ENCODE measurements at places on chromosomes 13 and 19. TPM values are rescaled to one million over a fixed set of nuclear protein-coding genes. Genes with fewer than 3 reads are reported as not detected.
A peak's percentile ranks its signal among the peaks of the same experiment; 100 is the strongest.

The TMEM255B gene
- total RNA-seq, result 35.5 TPM

The CASP14 gene
- 8.9 TPM for total RNA-seq

The IGSF23 gene
- total RNA-seq, result not detected

The C13orf42 gene
- not detected for total RNA-seq

The CABP5 gene
- total RNA-seq, result not detected

GRCh38 chr19:3198901-3199700 lies 13.4 kb downstream of the NCLN start:
- no peak overlapping the region for H3K27ac ChIP-seq
- H3K4me3 ChIP-seq, result no peak overlapping the region
- H3K4me1 ChIP-seq, result no peaks in the 10 kb centered on the region
- no peaks in the 10 kb centered on the region for H3K27me3 ChIP-seq
- peaks cover 2% of the 10 kb centered on the region for H3K36me3 ChIP-seq
- DNase-seq, result no peak

DNA sequence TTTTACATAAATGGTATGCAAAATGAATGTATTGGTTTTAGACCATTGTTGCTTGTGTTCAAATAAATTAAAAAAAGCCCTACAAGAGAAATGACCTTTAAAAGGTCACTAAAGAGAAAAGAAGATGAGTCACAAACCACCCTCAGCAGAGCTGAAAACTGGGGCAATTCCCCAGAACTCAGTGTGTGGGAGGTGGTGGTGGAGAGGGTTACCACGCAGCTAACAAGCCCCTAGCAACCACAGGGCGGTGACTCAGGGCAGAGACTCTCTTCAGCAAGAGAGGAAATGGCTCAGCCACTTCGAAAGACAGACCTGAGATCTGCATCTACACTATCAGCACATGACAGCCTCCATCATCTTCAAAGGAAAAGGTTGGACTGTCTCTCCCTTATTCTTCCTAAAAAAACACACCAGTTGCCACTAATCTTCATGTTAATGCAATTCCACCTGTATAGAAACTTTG lies 29.4 kb upstream of the NDFIP2 start:
- H3K4me3 ChIP-seq, result no peak overlapping the region
- peak; percentile 62 for DNase-seq
- H3K4me1 ChIP-seq, result peaks cover 9% of the 10 kb centered on the region
- H3K27me3 ChIP-seq, result no peaks in the 10 kb centered on the region
- H3K27ac ChIP-seq, result no peak overlapping the region

DNA sequence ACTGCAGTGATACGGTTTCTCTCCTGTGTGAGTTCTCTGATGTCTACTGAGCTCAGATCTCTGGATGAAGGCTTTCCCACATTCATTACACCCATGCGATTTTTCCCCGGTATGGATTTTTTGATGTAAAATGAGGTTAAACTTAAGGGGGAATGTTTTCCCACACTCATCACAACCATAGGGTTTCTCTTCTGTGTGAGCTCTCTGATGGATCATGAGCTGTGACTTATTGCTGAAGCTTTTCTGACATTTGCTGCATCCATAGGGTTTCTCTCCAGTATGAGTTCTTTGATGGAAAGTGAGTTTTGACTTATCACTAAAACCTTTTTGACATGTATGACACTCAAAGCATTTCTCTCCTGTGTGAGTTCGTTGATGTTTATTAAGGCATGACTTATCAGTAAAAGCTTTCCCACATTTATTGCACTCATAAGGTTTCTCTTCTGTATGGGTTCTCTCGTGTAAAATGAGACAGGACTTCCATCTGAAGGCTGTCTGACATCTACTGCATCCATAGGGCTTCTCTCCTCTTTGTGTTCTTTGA lies 10.6 kb upstream of the ZNF649 start:
- 0 out of 2 replicates have a peak, but pooled peaks cover 4% of the 10 kb centered on the region for H3K36me3 ChIP-seq
- H3K27ac ChIP-seq, result no peak overlapping the region
- no peaks in the 10 kb centered on the region for H3K27me3 ChIP-seq
- no peaks in the 10 kb centered on the region for H3K4me1 ChIP-seq
- DNase-seq, result no peak
- H3K4me3 ChIP-seq, result no peak overlapping the region

GRCh38 chr13:107968470-107968869 lies 246.9 kb downstream of the LIG4 start:
- H3K27me3 ChIP-seq, result no peaks in the 10 kb centered on the region
- H3K27ac ChIP-seq, result no peak overlapping the region
- no peak overlapping the region for H3K4me3 ChIP-seq
- H3K36me3 ChIP-seq, result no peaks in the 10 kb centered on the region
- DNase-seq, result no peak
- no peaks in the 10 kb centered on the region for H3K4me1 ChIP-seq

- H3K4me3 ChIP-seq, result no peak overlapping the region
- no peaks in the 10 kb centered on the region for H3K4me1 ChIP-seq
- H3K36me3 ChIP-seq, result no peaks in the 10 kb centered on the region
- H3K27me3 ChIP-seq, result peaks cover 69% of the 10 kb centered on the region
- no peak overlapping the region for H3K27ac ChIP-seq
These were observed 4.7 kb upstream of the SIGLEC14 start for GRCh38 chr19:51651216-51651846.

GRCh38 chr19:51107406-51108065 lies 673 bp downstream of the CTU1 start:
- H3K4me1 ChIP-seq, result peaks cover 17% of the 10 kb centered on the region
- H3K27me3 ChIP-seq, result no peaks in the 10 kb centered on the region
- DNase-seq, result peak; percentile 40
- H3K36me3 ChIP-seq, result peaks cover 12% of the 10 kb centered on the region
- H3K27ac ChIP-seq, result peak overlapping the region; percentile 39

DNA sequence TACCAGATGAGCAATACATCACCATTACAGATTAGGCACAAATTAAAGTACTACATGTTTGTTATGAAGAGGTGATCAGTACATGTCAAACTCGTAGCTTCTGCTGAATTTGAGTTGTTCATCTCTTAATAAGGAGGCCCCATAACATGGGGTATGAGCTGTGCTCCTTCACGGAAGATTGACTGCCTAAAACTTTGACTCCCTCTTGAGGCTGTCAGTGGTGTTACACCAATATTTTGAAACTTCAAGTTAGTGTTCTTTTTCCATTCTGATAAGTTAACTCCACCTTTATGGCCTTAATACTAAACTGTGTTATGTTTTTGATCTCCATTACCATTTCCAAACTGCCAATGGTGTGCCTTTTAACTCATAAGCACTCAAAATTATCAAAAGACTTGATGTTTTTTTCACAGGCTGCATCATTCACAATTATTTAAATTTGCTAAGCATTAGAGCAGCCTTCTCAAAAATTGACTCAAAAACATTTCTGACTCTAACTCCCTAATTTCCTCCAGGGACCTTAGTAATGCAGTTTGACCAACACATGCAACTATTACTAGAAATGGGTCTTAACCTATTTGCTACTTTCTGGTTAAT lies 1591.5 kb downstream of the PCDH9 start:
- no peak overlapping the region for H3K27ac ChIP-seq
- peak; percentile 56 for DNase-seq
- H3K36me3 ChIP-seq, result no peaks in the 10 kb centered on the region
- H3K27me3 ChIP-seq, result no peaks in the 10 kb centered on the region
- H3K4me1 ChIP-seq, result no peaks in the 10 kb centered on the region

- H3K36me3 ChIP-seq, result no peaks in the 10 kb centered on the region
- H3K27ac ChIP-seq, result no peak overlapping the region
- H3K4me3 ChIP-seq, result no peak overlapping the region
These were observed 2.6 kb downstream of the SPRYD7 start for GRCh38 chr13:49933511-49933910.

GRCh38 chr13:46720189-46720588 lies 76.8 kb downstream of the ESD start:
- H3K4me1 ChIP-seq, result no peaks in the 10 kb centered on the region
- no peak for DNase-seq
- H3K4me3 ChIP-seq, result no peak overlapping the region
- H3K27ac ChIP-seq, result no peak overlapping the region
- peaks cover 5% of the 10 kb centered on the region for H3K36me3 ChIP-seq
- H3K27me3 ChIP-seq, result no peaks in the 10 kb centered on the region

- H3K4me1 ChIP-seq, result peaks cover 13% of the 10 kb centered on the region
- H3K4me3 ChIP-seq, result no peak overlapping the region
- H3K27me3 ChIP-seq, result no peaks in the 10 kb centered on the region
These were observed 3.5 kb downstream of the KLF2 start for GRCh38 chr19:16327911-16328823.

DNA sequence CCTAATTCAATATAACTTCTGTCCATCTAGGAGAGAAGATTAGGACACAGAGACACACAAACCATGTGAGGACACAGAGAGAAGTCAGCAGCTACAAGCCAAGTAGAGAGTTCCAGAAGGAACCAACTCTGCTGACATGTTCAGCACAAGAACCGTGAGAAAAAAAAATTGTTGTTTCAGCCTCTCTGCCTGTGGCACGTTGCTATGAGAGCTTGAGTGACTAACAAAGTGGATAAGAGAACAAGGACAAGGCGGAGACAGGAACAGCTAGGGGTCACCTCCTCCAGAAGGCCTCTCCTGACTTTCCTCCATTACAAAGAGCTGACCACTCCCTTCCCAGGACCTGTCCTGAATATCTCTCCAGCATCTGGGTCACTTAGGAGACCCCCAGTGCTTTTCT lies 5.6 kb upstream of the SIGLEC12 start:
- DNase-seq, result no peak
- H3K4me3 ChIP-seq, result no peak overlapping the region
- no peaks in the 10 kb centered on the region for H3K36me3 ChIP-seq
- H3K4me1 ChIP-seq, result no peaks in the 10 kb centered on the region
- H3K27me3 ChIP-seq, result peaks cover 43% of the 10 kb centered on the region

DNA sequence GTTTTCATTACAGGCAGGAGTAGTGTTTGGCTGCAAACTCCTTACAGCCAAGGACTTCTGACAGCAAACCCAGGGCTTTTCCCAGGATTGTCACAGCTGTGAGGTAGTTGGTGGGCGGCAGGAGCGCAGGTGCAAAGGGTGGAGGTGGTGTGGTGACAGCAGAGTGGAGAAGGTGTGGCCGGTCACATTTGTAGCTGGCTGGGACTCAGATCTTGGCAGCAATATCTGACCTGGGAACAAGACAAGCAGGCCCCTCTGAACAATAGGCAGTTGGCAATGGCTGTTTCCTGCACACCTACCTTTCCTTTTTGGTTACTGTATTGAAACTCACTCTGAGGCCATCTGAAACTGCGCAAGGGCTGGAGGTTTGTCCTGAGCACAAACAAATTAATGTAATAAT lies 327.3 kb downstream of the COG6 start:
- H3K4me3 ChIP-seq, result no peak overlapping the region
- H3K4me1 ChIP-seq, result no peaks in the 10 kb centered on the region
- DNase-seq, result no peak

GRCh38 chr13:101706651-101707050 lies 254.2 kb downstream of the ITGBL1 start:
- H3K27ac ChIP-seq, result peak overlapping the region; percentile 34
- no peaks in the 10 kb centered on the region for H3K36me3 ChIP-seq
- H3K27me3 ChIP-seq, result no peaks in the 10 kb centered on the region
- peaks cover 11% of the 10 kb centered on the region for H3K4me1 ChIP-seq
- peak; percentile 71 for DNase-seq

DNA sequence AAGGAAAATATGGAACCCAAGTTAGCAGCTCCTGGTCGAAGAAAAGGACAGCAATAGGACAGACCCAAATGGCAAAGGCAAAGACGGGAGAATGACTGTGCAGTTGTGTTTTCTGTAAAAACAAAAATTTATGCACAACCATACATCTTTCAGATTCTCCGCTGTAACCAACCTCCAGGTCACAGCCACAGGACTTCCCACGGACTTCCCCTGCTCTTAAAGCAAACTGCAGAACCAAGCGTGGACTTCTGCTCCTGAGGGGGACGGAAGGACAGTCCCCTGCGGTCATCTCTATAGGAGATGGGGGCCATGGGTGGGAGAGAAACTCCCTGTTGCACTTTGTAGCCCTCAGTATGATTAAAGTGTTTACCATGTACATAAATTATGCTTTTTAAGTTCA lies 2.5 kb downstream of the GRTP1 start:
- no peak for DNase-seq
- no peak overlapping the region for H3K4me3 ChIP-seq
- no peaks in the 10 kb centered on the region for H3K36me3 ChIP-seq

- no peak overlapping the region for H3K4me3 ChIP-seq
- no peaks in the 10 kb centered on the region for H3K4me1 ChIP-seq
- H3K27ac ChIP-seq, result no peak overlapping the region
- H3K36me3 ChIP-seq, result no peaks in the 10 kb centered on the region
- H3K27me3 ChIP-seq, result no peaks in the 10 kb centered on the region
These were observed 321.2 kb upstream of the NBEA start for GRCh38 chr13:34620862-34621261.

DNA sequence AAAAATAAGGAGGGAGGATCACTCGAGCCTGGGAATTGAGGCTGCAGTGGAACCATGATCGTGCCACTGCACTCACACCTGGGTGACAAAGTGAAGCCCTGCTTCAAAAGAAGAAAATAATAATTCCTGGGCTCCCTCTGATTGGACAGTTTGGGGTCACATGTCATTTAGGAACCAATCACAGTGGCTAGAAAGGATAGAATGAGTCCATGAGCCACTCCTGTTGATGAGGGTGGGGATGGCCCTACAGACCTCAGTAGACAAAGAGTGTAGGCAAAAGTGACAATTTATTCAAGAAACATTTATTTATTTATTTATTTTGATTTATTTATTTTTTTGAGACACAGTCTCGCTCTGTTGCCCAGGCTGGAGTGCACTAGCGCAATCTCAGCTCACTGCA lies 26.8 kb upstream of the ADGRE5 start:
- H3K36me3 ChIP-seq, result no peaks in the 10 kb centered on the region
- H3K4me3 ChIP-seq, result no peak overlapping the region
- no peaks in the 10 kb centered on the region for H3K27me3 ChIP-seq
- peak; percentile 26 for DNase-seq

- peak overlapping the region; percentile 34 for H3K27ac ChIP-seq
- H3K4me3 ChIP-seq, result peak overlapping the region; percentile 57
- no peaks in the 10 kb centered on the region for H3K27me3 ChIP-seq
- peaks cover 54% of the 10 kb centered on the region for H3K4me1 ChIP-seq
These were observed 8.3 kb downstream of the IRS2 start for GRCh38 chr13:109778102-109778542.
